ENCODE measurements at places on chromosomes 2 and 18.

- no peak for DNase-seq
Measured at GRCh38 chr2:11408959-11409571, 56.9 kb downstream of the E2F6 start.

GRCh38 chr2:160576054-160576499 lies 82.5 kb upstream of the RBMS1 start:
- no peak for DNase-seq

- DNase-seq: no peak
Measured at GRCh38 chr2:219744600-219744999, 117.2 kb downstream of the SLC4A3 start.

- DNase-seq: no peak
Measured at GRCh38 chr2:225788571-225789094, 389.1 kb downstream of the NYAP2 start.

GRCh38 chr2:60544062-60544461 lies 9.4 kb downstream of the BCL11A start:
- no peak for DNase-seq

All from stimulated activated CD4-positive, alpha-beta T cell treated with anti-CD3 and anti-CD28 coated beads, Interleukin-15, amount 100 ng/mL, for 1 hour (primary cell).